ENCODE measurements at places on chromosomes 13 and 19.

- DNase-seq: no peak
Measured at GRCh38 chr19:10587022-10587838, at the start of gene AP1M2. Gene AP1M2, minus strand, starts transcription at chr19:10587312. Its CDS starts 81 bp downstream, at chr19:10587231.

- no peak for DNase-seq
Measured at GRCh38 chr13:44207476-44207875, 166.1 kb upstream of the SERP2 start.

DNA sequence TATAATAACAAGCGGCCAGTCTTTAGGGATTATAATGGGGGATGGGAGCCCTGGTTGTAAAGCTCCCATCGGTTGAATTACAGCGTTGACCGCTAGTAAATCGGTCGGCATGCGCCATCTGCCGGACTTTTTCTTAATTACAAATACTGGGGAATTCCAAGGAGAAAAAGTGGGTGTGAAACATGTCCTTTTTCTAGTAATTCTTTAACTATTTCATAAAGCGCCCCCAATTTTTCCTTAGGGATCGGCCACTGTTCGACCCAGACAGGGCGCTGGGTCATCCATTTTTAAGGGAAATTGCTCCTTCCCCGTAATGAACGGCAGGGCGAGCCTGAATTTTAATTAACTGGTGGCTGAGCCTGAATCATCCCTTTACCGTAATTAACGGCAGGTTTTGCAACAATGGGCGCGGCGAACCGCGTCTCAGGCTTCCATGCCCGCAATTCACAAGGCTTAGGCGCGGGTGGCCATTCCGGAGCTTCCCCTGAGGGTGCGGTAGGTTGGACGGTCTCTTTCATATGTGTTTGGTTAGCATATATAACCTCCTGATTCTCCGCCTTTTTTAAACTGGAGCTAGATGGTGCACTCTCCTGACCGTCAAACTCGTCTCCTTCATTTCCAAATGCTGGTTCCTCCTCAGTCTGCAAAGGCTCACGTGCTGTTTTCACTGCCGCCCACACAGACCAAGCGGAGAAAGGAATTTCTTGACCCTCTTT lies 30.2 kb upstream of the EVI5L start:
- DNase-seq: peak; percentile 76

- no peak for DNase-seq
Measured at GRCh38 chr13:101520672-101521071, 68.2 kb downstream of the ITGBL1 start.

- DNase-seq: no peak
Measured at GRCh38 chr13:44416301-44416700, 42.7 kb downstream of the SERP2 start.

DNA sequence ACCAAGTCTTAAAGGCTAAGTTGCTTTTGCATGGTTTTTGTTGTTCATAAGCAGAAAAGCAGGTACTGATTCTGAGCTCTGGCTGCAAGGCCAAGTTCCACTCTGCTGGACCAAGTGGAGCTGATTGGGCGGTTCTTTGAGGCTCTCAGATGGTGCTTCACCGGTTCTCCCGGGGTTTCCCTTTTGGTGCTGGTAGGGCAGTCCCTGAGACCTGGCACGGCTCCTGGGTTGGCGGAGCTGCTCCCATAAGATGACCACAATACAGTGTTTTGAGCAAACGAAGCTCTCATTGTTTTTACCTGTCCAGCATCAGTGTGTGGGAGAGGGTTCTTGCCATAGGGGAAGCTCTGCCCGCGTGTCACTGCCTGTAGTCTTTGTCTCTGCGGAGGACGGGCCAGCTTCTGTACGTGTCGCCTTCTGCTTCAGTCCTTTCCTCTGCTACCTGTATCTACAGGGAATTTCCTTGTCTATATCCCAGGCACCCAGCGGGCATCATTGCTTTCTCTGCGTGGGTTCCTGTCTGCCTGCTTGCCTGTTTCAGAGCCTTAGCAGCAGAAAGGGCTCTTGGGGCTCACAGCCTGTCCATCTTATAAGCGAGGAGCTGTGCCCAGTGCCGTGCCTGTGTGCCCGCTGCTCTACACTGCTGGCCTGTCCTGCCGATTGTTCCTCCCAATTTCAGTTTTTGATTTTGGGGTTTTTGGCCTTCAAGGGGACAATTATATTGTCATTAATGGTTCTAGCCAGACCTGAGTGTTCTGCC lies 2.3 kb downstream of the U2AF2 start:
- no peak for DNase-seq

DNA sequence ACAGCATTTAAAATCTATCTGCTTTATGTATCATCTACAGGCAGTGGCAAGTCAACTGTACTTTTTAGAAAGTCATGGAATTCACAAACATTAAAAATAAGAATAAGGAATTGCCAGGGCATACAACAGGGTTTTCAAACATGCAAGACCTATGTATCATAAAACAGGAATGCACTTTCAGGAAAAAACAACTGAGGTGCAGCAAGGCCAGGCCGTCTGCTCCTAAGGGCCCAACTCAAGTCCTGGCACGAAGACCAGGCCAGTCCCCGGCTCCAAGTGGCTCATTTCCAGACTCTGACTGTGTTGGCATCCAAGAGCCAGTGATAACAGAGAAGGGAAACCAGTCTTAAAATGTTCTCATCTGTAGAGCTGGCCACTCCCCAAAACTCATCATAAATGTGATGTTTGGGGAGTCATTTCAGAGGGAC lies 7.1 kb downstream of the RFX2 start:
- DNase-seq: peak; percentile 72

GRCh38 chr19:6376512-6377190 lies 918 bp upstream of the PSPN start:
- DNase-seq: no peak

GRCh38 chr13:80276371-80277289 lies 64.3 kb downstream of the SPRY2 start:
- peak; percentile 18 for DNase-seq

DNA sequence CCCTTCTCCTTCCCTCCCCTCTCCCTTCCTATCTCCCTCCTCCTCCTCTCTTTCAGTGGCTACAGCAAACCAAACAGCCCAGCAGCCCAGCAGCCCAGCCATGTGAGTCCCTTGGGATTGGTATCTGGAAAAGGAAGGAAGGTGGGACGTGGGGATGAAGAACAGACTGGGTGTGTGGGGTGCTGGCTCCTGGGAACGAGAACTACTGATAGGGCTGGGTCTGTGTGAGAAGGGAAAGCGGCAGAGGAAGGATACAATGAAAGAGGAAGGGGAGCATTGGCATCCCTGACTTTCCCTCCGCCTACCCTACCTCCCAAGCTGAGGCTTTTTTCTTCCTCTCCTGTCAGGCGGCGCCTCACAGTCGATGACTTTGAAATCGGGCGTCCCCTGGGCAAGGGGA lies 863 bp downstream of the AURKC start:
- no peak for DNase-seq

- no peak for DNase-seq
Measured at GRCh38 chr13:37011788-37012187, 11.2 kb downstream of the EXOSC8 start.

- peak; percentile 68 for DNase-seq
Measured at GRCh38 chr19:54448040-54448773, 792 bp upstream of the LENG8 start.

DNA sequence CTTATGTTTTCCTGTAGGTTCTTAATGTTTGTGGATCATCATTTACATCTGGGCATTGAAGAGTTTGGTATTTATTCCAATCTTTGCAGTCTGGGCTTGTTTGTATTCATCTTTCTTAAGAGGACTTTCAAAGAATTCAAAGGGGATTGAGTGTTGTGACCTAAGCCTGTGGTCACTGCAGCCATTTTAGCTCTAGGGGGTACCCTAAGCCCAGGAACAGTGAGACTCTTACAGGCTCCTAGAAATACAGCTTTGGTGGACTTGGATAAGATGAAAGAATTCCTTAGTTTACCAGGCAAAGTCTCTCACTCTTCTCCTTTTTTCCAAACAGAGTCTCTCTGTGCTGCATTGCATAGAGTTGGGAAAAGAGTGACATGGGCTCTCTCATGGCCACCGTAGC lies 2539.0 kb upstream of the PCDH20 start:
- no peak for DNase-seq

- DNase-seq: no peak
Measured at GRCh38 chr13:100828226-100828625, 153.6 kb upstream of the TMTC4 start.

- DNase-seq: peak; percentile 87
Measured at GRCh38 chr19:15702534-15702930, 25.3 kb upstream of the OR10H2 start.

DNA sequence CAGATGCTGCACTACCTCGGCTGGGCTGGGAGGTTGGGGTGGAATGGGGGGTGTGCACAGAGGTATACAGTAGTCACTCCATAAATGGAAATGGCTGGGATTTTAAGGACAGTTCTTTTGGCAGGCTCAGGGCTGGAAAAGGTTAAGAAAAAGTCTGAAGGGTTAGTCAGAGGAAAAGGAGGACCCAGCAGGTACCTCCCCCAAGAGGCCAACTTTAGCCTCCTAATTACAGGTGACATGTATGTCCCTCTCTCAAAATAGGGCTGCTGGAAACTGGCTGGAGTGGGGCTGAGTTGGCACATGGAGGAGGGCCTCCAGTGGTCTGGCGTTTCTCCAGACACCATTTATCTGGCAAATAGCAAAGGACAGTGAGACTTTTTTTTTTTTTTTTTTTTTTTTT lies 994 bp downstream of the CCDC194 start:
- DNase-seq: no peak

- DNase-seq: no peak
Measured at GRCh38 chr13:44837250-44837649, 152.0 kb downstream of the NUFIP1 start.

DNA sequence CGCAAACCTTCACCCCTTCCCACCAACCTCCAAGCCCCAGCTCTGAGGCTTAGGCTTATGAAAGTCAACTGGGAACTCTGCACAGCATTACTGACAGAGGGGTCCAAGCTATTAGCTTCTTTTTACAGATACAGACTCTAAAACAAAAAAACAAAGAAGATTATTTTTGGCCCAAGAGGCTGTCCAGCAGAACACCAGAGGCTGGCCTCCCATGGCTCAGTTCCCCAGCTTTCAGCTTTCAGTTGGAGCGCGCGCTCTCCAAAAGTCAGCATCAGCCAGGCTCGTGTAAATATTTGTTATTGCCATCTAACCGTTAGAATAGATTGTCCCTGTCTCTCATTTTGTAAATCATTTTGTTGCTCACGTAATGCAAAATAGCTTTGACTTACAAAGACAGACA lies 58.4 kb downstream of the ZIC5 start:
- no peak for DNase-seq

DNA sequence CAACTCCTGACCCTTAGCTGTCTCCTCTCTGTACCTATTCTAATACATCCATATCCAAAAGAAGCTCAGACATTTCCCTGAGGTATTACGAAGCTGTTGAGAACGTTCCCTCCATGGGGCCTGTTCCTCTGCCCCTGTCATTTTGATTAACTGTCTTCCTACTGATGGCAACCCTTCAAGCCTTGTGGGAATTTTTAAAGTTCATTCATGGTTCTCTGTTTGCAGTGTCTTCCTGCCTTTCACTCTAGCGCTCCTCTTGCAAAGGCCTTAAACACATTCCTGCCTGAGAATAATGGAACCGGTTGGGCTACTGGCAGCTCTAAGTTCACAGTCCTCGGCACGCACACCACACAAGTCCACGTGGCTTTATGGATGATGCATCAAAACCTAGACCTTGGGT lies 66.1 kb downstream of the LHFPL6 start:
- peak; percentile 48 for DNase-seq

GRCh38 chr19:43362179-43362578 lies 8.7 kb downstream of the CD177 start:
- DNase-seq: no peak

DNA sequence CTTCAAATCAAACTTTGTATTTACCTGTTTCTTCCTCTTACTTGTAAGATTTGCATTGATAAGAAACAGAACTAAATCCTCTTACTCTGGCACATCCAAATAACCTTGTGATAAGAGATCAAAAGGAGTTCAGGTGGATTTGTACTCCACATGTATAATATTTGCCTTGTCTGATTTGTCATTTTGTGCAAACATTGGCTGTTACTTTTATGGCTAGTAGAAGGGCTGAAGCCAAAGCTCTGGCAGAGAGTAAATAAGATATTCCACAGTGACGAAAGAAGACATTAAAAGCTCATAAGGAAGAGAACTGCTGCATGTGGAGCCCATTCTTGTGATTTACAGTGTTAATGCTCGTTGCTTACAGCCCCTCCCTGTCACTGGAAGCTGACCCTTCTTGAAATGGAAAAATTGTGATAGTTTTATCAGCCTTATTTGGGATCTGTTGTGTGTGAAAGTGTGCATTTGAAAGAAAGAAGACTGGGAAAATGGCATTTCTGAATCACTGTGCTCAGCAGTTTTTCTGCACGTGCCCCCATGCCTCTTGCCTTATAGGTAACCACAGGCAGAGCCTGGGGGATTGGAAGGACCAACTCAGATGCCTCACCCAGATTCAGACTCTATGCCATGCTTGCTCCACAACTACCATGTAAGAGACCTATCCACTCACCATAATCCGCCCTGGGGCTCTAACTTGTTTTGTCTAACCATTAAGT lies 68.2 kb downstream of the OXGR1 start:
- no peak for DNase-seq

DNA sequence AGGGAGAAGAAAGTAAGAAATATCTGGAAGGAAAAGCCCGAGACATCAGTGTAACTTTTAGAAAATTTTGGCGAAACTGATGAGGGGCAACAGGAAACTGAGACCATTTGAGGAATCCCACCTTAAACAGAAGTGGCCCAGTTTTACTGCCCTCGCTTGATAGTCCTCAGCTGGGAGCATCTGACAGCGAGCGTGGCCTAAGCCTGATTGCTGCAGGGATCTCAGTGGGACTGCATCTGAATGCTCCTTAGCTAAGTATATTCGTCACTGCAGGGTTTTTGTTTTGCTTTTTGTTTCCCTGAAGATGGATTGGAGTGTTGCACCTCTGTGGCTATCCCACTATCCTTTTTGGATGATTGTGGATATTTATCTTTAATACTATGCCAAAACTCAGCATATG lies 262.7 kb upstream of the KLHL1 start:
- DNase-seq: no peak

DNA sequence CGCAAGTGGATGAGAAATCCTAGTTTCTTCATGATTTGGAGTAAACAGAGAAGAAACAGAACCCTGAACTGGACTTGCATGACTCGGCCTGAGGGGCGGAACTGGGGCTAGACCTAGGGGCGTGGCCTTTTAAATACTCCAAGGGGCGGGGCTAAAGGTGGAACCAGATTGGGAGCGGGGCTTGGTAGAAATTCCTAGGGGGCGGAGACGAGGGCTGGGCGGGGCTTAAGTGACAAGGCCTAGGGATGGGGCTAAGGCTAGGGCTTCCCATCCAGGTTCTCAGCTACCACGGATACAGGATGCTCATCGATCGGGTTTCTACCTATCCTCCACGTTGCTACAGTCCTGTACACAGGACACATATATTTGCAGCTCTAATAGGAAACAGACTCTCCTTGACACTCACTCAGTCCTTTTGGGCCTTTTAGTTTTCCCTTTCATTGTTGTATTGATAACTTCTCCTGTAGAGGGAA lies 372 bp upstream of the ZNF699 start:
- DNase-seq: no peak

Data from umbilical cord (tissue), 2 donors.